ENCODE measurements at places on chromosomes 12 and 14.

DNA sequence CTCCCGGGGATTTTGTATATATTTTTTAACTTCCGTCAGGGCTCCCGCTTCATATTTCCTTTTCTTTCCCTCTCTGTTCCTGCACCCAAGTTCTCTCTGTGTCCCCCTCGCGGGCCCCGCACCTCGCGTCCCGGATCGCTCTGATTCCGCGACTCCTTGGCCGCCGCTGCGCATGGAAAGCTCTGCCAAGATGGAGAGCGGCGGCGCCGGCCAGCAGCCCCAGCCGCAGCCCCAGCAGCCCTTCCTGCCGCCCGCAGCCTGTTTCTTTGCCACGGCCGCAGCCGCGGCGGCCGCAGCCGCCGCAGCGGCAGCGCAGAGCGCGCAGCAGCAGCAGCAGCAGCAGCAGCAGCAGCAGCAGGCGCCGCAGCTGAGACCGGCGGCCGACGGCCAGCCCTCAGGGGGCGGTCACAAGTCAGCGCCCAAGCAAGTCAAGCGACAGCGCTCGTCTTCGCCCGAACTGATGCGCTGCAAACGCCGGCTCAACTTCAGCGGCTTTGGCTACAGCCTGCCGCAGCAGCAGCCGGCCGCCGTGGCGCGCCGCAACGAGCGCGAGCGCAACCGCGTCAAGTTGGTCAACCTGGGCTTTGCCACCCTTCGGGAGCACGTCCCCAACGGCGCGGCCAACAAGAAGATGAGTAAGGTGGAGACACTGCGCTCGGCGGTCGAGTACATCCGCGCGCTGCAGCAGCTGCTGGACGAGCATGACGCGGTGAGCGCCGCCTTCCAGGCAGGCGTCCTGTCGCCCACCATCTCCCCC, 777 bp downstream of the ASCL1 start:
- no peak for DNase-seq

DNA sequence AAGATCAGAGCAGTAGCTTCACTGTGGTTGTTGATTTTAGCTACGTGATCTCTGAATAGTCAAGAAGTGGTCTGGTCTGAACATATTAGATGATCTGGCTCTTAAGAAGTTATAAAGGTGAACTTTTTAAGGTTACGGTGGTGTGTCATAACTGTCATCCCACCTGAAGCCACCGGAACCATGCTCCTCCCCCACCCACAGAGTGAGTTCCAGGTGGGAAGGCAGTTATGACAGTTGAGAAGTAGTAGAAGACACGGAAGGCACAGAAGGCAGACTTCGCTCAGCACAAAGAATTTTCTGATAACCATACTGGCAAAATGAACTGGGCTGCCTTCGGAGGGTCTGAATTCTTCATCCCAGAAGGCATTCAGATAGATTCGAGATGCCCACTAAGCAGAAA, 90.0 kb upstream of the RIC8B start:
- no peak for DNase-seq

DNA sequence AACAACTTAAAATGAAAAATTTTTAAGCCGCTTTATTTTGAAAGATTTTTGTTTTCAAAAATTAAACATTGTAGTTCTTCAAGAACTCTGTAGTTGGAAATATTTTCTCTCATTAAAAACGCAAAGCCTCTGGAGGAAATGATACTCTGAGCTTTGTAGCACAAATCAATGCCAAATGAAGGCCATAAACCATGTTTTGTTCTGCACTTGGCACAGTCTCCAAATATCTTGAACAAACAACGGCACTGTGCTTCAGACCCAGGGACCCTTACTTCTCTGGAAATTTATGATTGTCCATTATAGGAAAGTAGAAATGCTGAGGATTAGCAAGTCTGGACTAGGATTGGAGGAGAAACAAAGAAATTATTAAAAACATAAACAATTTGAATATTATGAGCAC, 160.8 kb upstream of the BMP4 start:
- no peak for DNase-seq

GRCh38 chr14:76848879-76849278, 22.7 kb downstream of the LRRC74A start:
- DNase-seq, result no peak

DNA sequence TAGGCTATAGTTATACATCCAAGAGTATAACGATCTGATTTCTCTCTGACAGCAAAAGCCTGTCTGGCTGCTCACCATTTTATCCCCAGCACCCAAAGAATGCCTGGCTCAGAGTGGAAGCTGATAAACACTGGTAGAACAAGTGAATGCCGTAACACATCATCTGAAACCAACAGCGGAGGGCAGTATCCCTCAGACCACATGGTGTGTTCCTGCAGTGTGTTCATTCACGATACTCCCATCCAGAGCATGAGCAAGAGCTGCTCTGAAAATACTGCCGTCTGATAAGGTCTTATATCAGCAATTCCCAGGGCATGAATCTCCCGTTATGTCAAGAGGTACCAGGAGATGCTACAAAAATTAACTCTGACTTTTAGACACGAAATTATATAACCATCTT, 95.9 kb downstream of the TTC7B start:
- no peak for DNase-seq

DNA sequence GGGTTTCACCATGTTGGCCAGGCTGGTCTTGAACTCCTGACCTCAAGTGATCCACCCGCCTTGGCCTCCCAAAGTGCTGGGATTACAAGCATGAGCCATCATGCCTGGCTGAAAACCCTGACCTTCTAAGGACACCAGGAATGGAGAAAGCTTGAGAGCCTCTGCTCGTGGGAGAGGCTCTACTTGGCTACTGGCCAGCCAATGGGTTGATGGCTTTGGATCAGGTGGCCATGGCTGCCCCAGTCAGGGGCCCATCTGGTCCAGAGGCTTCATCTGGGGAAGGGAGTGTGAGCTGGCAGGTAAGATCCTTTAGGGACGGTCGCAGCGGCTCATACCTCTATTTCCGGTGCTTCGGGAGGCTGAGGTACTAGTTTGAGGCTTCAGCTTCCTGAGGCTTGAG, 42.5 kb upstream of the PPP1CC start:
- no peak for DNase-seq

- DNase-seq, result no peak
Measured at GRCh38 chr12:117646520-117646919, 285.1 kb upstream of the NOS1 start.

GRCh38 chr14:64098120-64098519, 196.1 kb downstream of the ESR2 start:
- no peak for DNase-seq

DNA sequence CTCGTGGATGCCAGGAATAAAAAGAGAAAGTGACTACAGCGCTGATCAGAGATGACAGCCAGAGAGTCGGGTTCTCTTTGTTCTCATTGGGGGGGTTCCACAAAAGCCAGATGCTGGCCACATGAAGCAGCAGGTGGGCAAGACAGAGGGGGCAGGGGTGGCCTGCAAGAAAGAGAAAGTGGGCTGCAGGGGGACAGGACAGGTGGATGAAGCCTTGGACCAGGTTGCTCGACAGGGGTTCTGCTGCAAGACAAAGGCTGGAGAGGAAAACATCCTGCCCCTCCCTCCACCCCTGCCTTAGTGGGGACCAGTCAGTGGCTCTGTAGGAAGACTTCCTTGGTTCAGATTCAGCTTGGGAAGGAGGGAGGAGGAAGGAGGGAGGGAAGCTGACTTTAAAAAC, 126.2 kb downstream of the KSR2 start:
- no peak for DNase-seq

DNA sequence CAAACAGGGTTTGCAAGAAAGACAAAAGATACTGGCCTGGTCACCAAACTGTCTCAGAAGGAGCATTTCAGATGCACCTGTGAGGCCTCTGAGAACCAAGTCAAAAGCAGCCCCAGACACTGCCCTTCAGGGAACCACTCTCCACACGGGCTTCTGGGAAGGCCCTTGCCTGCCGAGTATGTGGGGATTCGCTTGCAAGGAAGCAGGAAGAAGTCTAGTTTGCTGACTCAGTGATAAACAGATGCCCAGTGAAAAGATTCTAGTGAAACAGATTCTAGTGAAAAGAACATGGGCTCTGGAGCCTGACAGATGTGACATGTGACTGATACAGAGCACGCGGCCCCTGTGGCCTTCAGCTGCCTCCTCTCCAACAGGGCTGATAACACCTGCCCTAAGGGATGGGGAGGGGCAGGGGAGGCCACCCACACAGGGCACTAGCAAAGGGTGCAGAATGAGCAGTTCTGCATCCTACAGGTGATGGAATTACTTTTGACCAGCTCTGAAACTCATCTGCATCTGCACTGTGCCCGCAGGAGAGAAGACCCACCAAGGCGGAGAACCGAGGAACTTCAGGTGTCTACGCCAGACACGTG, 19.1 kb downstream of the AMN start:
- no peak for DNase-seq

- no peak for DNase-seq
Measured at GRCh38 chr12:110733900-110734299, 8.8 kb downstream of the PPP1CC start.

DNA sequence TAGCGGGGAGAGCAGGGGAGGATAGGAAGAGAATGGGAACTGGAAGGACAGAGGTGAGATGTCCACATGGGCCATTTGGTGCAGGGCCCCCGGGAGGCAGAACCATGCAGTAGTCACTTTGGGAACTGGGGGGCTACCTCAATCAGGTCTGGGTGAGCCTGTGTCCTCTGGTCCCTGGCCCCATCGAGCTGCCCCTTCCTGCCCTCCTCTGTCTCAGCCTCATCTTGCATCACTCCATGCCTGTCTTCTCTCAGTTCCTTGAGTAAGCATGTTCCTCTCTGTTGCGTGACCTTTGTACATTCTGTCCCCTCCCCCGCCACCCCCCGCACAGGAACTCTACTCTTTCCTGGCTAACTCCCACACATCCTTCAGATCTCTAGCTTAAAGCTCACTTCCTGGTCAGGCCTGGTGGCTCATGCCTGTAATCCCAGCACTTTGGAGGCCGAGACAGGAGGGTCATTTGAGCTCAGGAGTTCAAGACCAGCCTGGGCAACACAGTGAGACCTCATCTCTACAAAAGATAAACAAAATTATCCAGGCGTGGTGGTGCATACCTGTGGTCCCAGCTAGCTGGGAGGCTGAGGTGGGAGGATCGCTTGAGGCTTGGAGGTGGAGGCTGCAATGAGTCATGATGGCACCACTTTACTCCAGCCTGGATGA, 23.2 kb downstream of the FOS start:
- no peak for DNase-seq

GRCh38 chr14:85057221-85057620, 472.7 kb upstream of the FLRT2 start:
- no peak for DNase-seq

DNA sequence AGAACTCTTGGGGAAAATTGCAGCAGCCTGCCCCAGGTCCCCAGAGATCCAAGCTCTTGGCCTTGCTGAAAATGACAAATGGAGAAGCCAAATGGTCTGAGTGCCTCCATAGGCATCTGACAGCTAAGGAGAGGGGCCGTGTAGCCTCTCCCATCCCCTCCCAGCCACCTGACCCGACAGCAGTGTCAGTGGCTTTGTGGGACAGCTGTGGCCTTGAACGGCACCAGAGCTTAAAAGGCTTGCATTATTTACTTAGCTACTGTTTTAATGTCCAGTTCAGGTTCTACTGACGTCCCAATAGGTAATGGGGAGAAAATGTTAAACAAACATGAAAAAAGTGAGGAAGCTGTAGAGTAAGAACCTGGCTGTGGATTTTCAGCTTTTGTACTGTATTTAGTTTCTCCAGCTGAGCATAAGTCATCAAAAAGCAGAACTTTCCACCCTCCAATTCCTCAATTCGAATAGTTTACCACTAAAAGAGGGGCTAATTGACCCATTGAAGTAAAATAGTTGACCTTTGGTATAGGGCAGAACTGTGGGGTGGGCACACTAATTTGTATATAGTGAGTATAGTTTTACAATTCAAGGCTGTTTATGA, 50.0 kb downstream of the FOS start:
- DNase-seq, result no peak

GRCh38 chr12:98371419-98371818, 144.0 kb upstream of the TMPO start:
- DNase-seq, result no peak

GRCh38 chr14:101465795-101466448, 95.4 kb upstream of the DIO3 start:
- DNase-seq, result no peak

DNA sequence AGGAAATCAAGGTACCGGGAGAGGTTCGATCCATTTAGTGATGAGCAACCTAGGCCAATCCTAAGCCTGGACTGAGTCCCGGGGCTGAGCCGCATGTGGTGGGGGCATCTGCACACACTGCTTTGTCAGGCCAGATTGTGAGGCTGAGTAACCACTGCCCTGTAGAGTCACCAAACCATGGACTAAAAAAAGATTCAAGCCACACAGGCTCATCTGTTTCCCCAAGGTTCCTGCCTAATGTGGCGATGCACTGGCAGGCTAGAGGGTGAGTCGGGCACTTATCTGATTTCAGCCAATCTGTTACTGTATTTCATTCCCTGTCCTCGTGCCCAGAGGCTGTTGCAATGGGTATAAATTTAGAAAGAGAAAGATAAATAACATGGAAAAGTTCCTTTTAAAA, 140.8 kb downstream of the TTC7B start:
- no peak for DNase-seq

DNA sequence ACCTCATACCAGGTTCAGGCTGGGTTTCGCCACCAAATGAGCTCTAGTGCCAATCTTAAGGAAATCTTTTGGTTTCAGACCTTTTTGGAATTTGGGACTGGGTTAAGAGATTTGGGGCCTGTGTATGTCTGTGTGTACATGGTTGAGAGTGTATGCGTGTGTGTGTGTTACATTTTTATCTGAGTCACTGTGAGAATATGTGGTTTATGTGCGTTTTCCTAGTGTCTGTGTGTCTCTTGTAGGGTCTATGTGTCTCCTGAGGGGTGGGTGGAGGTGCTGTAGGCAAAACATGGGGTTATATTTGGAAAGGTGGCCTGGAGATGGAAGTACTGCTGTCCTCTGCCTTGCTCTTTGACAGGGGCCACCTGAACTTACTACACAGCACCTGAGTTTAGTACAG, 17.9 kb downstream of the C12orf43 start:
- no peak for DNase-seq

- no peak for DNase-seq
Measured at GRCh38 chr14:98564541-98564940, 707.5 kb downstream of the BCL11B start.

GRCh38 chr12:47400266-47400665, 305.6 kb downstream of the RPAP3 start:
- no peak for DNase-seq

DNA sequence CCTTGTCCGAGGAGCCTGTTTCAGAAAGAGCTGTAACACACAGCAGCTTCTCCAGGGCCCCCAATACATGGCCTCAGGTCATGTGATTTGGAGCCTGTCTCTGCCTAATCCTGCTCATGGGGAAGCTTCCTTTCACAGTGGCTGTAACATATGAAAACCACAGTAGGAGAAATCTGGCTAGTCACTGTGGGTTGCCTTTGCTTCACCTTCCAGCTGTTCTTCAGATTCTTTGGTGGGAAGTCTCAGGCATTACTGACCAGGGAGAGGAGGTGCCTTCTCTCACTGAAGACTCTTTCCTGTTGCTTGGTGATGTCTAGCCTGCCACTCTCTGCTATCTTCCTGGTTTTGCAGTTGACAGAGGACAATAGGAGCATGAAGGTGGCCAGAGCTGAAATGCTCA, 350.6 kb downstream of the DPF3 start:
- no peak for DNase-seq

- no peak for DNase-seq
Measured at GRCh38 chr12:22981711-22982110, 356.7 kb downstream of the ETNK1 start.

GRCh38 chr12:111260732-111261131, 108.2 kb downstream of the PHETA1 start:
- DNase-seq, result no peak

- no peak for DNase-seq
Measured at GRCh38 chr12:104455578-104456416, 951 bp upstream of the CHST11 start.

- DNase-seq, result no peak
Measured at GRCh38 chr14:65069874-65070413, 32.4 kb downstream of the MAX start.

- DNase-seq, result no peak
Measured at GRCh38 chr14:29240066-29240465, 473.5 kb downstream of the FOXG1 start.
